ENCODE measurements at places on chromosomes 11 and 22.

- no peak for DNase-seq
These were observed 23.0 kb downstream of the MRPL48 start for GRCh38 chr11:73810637-73811036.

DNA sequence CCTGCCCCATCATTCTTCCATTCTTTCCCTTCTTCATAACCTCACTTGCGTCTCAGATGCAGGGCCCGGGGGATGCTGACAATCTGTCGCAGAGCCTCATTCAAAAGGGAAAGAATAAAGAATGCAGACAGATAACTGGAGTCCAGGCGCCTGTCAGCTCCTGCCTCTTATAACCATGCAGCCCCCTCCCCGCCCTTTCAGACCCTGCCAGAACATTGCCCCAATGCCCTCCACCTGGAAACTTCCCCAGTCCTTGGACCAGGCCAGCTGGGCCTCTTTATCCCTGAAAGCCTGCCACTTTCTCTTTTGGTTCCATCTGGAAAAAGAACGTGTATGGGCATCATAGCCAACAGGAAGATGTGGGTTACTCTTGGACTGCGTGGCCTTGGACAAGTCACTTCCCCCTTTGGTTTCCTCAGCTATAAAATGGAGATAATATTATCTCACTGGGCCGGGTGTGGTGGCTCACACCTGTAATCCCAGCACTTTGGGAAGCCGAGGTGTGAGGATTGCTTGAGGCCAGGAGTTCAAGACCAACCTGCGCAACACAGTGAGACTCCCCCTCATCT is 2.1 kb upstream of the TCF20 start:
- DNase-seq = no peak

- DNase-seq = no peak
These were observed 91.7 kb upstream of the OR4B1 start for GRCh38 chr11:48124880-48125279.

- DNase-seq = no peak
These were observed 204.8 kb upstream of the SESN3 start for GRCh38 chr11:95435628-95436353.

DNA sequence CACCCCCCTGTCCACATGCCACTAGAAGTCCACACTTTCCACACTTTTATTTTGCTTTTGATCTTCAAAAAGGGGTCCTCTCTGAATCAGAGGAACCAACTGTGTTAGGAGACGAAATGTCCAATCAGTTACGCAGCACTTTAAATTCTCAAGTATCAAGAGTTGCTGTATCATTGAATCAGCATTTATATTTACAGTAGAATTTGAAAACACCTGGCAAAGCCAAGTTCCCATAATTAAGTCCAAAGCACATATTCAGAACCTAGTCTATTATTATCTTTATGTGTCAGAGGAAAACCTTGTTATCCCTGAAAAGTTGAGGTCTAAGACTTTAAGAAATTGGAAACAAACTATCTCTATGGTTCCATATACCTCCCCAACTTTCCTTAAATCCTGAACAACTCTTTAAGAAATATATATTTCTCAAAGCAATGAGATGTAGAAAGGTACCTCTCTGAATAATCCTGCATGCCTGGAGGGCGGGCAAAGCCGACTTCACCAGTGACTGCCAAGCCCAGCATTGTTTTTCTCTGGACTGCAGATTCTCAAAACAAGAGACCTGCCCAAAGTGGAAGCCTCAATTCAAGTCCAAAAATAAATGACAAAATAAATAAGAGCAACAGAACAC is 75.9 kb upstream of the ARFGAP3 start:
- no peak for DNase-seq

- DNase-seq = no peak
These were observed 5.9 kb upstream of the SLC22A12 start for GRCh38 chr11:64585150-64585549.

GRCh38 chr11:72157131-72157530 is 21.6 kb downstream of the FOLR3 start:
- DNase-seq = no peak

GRCh38 chr11:22800482-22800881 is 29.1 kb downstream of the SVIP start:
- no peak for DNase-seq

- DNase-seq = no peak
These were observed 9.8 kb downstream of the PPFIBP2 start for GRCh38 chr11:7523416-7524210.

DNA sequence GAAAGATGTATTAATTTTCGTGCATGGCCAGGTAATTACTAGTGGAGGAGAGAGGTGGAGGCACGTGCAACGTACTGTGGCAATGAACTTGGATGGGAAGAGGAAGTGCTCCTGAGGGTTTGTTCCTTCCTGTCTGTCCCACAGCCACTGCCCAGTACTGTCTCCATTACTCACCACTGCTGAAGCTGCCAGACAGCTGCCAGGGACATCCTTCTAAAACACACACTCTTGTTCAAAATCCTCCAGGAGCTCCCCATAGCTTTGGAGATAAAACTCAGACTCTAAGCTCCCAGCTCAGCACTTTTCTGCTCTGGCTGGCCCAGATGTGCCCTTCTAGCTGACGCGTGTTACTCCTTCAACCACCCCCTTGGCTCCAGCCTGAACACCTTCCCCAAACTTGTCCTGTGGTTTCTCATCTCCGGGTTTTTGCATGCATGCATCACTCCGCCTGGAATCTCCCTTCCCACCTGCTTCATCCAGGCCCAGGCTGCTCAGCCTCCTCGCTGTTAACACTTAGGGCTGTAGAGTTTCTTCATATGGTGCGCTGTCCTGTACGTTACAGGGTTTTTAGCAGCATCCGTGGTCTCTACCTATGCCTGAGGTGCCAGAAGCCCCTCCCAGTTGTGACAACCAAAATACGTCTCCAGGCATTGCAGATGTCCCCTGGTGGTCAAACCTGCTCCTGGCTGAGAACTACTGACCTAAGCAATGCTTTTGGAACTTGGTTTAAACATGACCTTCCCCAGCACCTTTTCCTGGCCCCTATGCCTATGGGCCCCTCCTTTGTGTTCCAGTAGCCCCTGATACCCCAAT is 69.5 kb downstream of the C11orf91 start:
- DNase-seq = no peak

GRCh38 chr22:30277547-30278344 is 11.1 kb upstream of the OSM start:
- no peak for DNase-seq

- DNase-seq = no peak
These were observed 6.9 kb downstream of the OSBPL5 start for GRCh38 chr11:3158131-3158591.

GRCh38 chr11:26851291-26851690 is 129.4 kb upstream of the SLC5A12 start:
- no peak for DNase-seq

DNA sequence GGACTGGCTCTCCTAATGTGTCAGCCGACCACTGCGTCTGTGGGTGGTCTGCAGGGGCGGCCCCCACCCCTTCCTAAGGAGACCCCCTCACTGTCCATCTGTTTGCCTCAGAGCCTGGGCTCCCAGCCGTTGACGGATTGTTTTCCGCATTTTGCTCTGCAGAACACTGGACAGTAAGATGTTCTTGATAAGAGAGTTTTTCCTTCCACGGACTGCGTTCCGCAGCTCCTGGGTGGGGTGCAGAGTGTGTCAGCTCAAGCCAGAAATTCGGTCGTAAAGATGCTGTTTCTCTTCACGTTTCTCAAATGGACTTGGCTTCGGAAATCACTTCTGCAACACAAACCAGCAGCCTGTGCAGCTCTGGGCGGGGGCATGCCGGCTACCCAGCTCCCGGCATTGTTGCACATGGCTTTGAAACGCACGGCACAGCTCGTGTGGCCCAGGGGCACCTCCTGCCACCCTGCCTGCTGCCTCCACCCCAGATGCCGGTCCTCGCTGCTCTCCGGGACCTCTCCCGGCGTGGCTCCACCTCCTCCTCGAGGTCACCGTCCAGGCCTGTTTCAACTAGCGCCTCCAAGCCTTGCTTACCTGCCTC is 2.9 kb upstream of the MRGPRG start:
- peak; percentile 10 for DNase-seq

GRCh38 chr11:27912916-27913315 is 195.0 kb downstream of the KIF18A start:
- no peak for DNase-seq

GRCh38 chr11:23765682-23766252 is 731.1 kb upstream of the LUZP2 start:
- DNase-seq = no peak

DNA sequence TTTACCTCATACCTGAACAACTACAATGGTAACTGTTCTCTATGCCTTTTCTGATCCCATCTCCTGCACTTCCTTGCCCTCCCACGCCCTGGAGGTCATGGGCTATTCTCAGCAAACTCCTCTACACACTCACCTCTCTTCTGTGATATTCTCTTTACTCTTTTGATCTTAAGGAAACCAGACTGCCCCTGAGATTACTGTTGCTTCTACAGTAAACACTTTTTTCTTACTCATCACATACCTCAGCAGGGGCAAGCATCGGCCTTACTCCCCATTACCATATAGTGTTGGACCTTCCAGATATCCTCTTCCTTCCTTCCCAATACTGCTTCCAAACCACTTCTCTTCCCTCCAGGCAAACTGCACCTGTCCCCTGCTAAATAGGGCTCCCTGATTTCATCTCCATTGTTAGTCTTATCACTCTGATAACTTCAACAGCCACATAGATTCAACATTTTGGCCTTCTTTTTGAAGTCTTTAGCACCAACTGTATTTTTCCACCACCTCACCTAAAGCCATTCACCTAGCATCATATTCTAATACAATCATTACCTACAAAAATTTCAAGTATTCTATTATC is 141.2 kb downstream of the RBFOX2 start:
- no peak for DNase-seq

DNA sequence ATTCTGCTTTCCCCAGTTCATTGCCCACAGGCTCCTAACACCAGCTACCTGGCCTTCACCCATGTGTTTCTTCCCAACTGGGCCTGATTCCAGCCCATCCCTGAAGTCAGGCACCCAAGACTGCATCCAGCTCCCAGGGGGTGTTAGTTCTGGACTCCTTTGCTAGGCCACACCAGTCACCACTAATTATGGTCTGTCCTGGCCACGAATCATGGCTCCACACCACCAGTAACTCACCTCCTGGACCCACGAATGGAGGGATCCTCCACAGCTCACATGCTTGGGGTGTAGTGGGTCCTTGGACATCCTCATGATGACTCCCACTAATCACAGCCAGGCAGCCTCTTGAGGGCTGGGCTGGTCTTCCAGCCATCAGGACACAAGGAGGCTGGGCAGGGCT is 3.6 kb upstream of the RASL10A start:
- DNase-seq = no peak

DNA sequence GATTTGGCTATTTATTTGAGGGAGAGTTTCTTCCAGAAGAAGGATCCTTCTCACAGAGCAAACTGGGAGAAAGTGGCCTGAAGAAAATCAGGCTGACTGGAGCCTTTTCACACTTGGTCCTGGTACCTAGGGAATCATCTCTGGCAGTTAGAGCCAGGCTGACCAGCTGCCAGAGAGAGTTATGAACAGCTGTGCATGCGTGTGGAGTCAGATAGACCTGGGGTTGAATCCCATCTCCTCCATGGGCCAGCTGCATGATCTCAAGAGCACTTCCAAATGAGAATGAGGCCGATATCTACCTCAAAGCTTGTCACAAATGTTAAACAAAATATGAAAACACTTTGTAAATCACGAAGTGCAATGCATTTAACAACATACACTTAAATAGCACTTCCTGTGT is 390.0 kb downstream of the TENM4 start:
- DNase-seq = no peak

DNA sequence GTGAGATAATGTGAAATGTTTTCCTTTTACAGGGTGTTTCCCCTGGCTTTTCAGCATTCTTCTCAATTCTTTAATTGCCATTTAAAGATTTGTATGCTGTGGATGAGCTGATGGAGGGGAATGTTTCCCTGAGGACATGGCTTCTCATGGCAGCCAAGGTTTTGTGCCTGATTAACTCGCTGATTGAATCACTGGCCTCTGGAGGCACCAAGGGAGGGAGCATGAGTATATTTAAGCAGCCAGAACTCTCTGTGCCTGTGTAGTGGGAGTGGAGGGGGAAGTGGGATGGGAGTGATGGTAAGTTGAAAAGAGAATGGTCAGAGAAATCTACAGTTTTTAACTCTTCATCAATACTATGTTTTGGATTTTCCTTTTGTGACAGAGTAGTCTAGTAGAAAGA is 88.7 kb downstream of the STIM1 start:
- no peak for DNase-seq

DNA sequence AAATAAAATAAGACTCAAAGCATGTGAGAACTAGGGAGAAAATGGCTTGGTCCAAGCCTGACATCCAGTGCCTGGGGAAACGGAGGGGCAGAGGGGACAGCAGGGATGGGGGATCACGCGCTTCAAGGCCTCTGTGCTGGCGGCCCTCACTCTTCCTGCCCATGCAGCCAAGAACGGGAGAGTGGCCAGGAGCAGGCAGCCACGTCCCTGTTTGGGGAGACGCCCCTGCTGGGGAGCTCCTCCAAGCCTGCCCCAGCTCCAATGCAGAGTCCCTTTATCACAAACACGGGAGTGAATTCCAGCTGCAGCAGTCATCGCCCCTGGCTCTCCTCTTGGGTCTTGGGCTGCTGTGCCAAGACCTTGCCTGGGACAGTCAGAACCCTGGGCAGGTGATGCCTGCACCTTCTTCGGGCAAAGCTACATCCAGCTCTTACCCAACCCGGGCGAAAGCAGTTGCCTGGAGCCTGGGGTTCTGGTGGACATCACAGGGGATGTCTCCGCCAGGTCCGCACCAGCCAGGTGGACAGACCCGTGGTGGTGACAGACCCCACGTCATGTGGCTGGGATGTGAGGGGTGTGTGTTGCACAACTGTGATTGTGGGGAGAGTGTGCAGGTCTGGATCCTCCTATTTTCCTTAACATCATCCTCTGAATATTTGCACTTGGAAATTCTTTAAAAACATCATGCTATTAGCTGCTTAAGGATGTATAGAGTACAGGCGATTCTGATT is 1391.3 kb downstream of the BRD1 start:
- DNase-seq = no peak

DNA sequence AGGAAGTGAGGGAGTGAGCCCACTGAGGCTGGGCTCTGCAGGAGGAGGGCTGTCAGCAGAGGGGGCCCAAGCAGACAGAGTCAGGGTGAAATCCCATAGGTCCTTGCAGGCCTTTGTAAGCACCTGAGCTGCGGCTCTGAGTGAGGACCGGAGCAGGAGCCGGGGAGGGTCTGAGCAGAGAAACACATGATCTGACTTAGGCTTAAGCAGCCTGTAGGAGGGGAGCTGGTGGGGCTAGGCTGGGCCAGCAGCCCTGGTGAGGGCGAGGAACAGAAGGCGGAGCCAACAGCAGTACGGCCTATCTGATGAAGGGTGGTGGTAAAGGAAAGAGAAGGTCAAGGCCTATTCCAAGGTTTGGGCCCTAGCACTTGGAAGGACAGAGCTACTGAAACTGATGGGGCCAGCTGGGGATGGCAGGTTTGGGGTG is 26.9 kb upstream of the CBX7 start:
- no peak for DNase-seq

- no peak for DNase-seq
These were observed 138.7 kb downstream of the SOX6 start for GRCh38 chr11:16217631-16218030.

- DNase-seq = no peak
These were observed 111.2 kb downstream of the ZNF280B start for GRCh38 chr22:22397292-22397870.

All from activated T-cell treated with anti-CD3 and anti-CD28 coated beads, Interleukin-2, amount 50 U/mL, for 48 hours (primary cell).